ENCODE measurements at places on chromosomes 13 and 19. TPM values are rescaled to one million over a fixed set of nuclear protein-coding genes. Genes with fewer than 3 reads are reported as not detected.
A peak's percentile ranks its signal among the peaks of the same experiment; 100 is the strongest.

The ZNF555 gene
- 2.6 TPM for total RNA-seq

The ITGBL1 gene
- total RNA-seq, result not detected

The ZNF57 gene
- total RNA-seq, result 4.1 TPM

The KLHL1 gene
- total RNA-seq, result not detected

The SLC8A2 gene
- not detected for total RNA-seq

The LRRC8E gene
- not detected for total RNA-seq

The PSPN gene
- total RNA-seq, result 1.9 TPM

The DLEU7 gene
- not detected for total RNA-seq

The CACNG6 gene
- not detected for total RNA-seq

The MEIOSIN gene
- not detected for total RNA-seq

DNA sequence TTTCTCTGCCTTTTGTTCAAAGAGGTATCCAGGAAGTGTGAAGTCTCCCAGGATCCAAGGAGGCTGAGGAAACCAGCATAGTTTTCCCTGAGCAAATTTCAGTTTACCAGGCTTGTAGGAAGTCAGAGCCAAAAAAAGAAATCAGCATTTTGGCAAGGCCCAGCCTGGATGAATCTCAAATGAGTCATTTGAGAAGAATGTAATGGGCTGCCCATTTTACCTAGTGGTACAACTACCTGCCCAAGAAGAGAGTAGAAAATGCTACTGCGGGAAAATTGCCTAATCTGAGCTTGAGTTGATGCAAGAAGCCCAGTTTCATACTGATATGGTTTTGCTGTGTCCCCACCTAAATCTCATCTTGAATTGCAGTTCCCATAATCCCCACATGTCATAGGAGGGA, 284.1 kb upstream of the ZNF507 start:
- DNase-seq, result no peak
- H3K36me3 ChIP-seq, result no peaks in the 10 kb centered on the region
- H3K27me3 ChIP-seq, result no peaks in the 10 kb centered on the region
- H3K27ac ChIP-seq, result no peak overlapping the region
- H3K4me3 ChIP-seq, result no peak overlapping the region

DNA sequence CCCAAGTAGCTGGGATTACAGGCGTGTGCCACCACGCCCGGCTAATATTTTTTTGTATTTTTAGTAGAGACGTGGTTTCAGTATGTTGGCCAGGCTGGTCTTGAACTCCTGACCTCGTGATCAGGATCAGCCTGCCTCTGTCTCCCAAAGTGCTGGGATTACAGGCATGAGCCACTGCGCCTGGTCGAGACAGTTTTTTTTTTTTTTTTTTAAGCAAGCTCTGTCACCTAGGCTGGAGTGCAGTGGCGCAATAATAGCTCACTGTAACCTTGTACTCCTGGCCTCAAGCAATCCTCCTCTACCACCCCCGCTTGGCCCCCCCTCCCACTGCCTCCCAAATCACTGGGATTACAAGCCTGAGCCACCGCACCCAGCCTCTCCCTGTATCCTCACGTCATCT, 6.4 kb upstream of the MAP2K7 start:
- no peak for DNase-seq
- H3K27me3 ChIP-seq, result peaks cover 6% of the 10 kb centered on the region
- no peak overlapping the region for H3K27ac ChIP-seq
- H3K4me3 ChIP-seq, result no peak overlapping the region
- no peaks in the 10 kb centered on the region for H3K36me3 ChIP-seq
- no peaks in the 10 kb centered on the region for H3K4me1 ChIP-seq

- no peak overlapping the region for H3K4me3 ChIP-seq
- no peaks in the 10 kb centered on the region for H3K36me3 ChIP-seq
- no peak for DNase-seq
- H3K4me1 ChIP-seq, result no peaks in the 10 kb centered on the region
These were observed 409.3 kb downstream of the DIAPH3 start for GRCh38 chr13:59754411-59754810.

- no peak overlapping the region for H3K4me3 ChIP-seq
- no peaks in the 10 kb centered on the region for H3K36me3 ChIP-seq
- no peak for DNase-seq
- no peak overlapping the region for H3K27ac ChIP-seq
- peaks cover 29% of the 10 kb centered on the region for H3K27me3 ChIP-seq
These were observed 78.2 kb upstream of the GPR12 start for GRCh38 chr13:26838821-26839220.

- H3K36me3 ChIP-seq, result no peaks in the 10 kb centered on the region
- no peak overlapping the region for H3K27ac ChIP-seq
These were observed 494.6 kb downstream of the DCT start for GRCh38 chr13:93984876-93985275.

- H3K27ac ChIP-seq, result peak overlapping the region; percentile 19
- H3K27me3 ChIP-seq, result no peaks in the 10 kb centered on the region
- no peak for DNase-seq
- H3K36me3 ChIP-seq, result no peaks in the 10 kb centered on the region
- peaks cover 28% of the 10 kb centered on the region for H3K4me1 ChIP-seq
These were observed 99.9 kb downstream of the GNG7 start for GRCh38 chr19:2602391-2603181.

DNA sequence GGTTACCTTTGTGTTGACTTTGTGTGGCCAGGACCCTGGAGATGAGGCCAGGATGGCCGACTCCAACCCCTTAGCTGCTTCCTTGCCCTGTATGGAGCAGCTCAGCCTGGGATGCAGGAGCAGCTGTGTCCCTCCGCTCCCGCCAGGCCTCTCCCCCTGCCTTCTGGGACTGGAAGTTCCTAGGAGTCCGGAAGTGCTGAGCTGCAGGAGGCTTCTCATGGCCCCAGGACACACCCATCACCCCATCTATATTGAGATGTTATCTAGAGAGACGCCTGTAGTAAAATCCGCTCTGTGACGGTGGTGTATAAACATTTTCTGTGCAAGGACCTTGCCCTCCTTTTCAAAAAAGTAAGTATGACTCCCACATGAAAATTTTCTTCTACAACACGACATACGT, 27.0 kb downstream of the WTIP start:
- H3K4me1 ChIP-seq, result no peaks in the 10 kb centered on the region
- H3K27me3 ChIP-seq, result peaks cover 7% of the 10 kb centered on the region
- H3K4me3 ChIP-seq, result no peak overlapping the region

- no peaks in the 10 kb centered on the region for H3K36me3 ChIP-seq
- H3K4me1 ChIP-seq, result no peaks in the 10 kb centered on the region
- no peaks in the 10 kb centered on the region for H3K27me3 ChIP-seq
- no peak overlapping the region for H3K27ac ChIP-seq
- no peak for DNase-seq
These were observed 558.8 kb upstream of the KLHL1 start for GRCh38 chr13:70666883-70667556.

GRCh38 chr13:42720858-42721219, 60.5 kb upstream of the FAM216B start:
- peak overlapping the region; percentile 17 for H3K4me3 ChIP-seq
- DNase-seq, result no peak
- H3K27ac ChIP-seq, result no peak overlapping the region
- peaks cover 12% of the 10 kb centered on the region for H3K27me3 ChIP-seq
- H3K36me3 ChIP-seq, result no peaks in the 10 kb centered on the region

DNA sequence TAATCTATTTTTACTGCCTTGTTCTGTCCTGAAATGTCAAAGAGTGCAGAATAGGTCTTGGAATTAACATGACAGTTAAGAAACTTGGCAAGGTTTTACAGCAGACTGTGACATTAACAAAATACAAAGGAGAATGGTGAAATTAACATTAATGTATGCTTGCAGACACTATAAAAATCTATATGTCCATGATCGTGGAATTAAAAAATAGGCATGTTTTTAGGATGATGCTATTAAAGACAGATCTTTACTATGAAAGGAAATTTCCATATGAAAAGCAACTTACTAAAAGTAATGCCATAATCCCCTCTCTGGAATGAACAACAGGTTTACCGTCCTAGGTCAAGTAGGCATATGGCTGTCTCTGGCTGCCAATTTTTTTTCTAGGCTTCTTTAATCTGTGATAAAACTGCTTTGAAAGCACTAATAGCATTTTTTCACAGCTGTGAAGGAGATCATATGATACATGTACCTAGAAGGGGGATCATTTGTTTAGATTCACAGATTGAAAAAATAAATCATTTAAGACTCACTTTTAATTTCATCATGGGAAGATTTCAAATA, 291.5 kb downstream of the ZNF536 start:
- no peak for DNase-seq
- H3K4me3 ChIP-seq, result no peak overlapping the region
- peaks cover 3% of the 10 kb centered on the region for H3K4me1 ChIP-seq
- H3K36me3 ChIP-seq, result no peaks in the 10 kb centered on the region
- no peak overlapping the region for H3K27ac ChIP-seq

DNA sequence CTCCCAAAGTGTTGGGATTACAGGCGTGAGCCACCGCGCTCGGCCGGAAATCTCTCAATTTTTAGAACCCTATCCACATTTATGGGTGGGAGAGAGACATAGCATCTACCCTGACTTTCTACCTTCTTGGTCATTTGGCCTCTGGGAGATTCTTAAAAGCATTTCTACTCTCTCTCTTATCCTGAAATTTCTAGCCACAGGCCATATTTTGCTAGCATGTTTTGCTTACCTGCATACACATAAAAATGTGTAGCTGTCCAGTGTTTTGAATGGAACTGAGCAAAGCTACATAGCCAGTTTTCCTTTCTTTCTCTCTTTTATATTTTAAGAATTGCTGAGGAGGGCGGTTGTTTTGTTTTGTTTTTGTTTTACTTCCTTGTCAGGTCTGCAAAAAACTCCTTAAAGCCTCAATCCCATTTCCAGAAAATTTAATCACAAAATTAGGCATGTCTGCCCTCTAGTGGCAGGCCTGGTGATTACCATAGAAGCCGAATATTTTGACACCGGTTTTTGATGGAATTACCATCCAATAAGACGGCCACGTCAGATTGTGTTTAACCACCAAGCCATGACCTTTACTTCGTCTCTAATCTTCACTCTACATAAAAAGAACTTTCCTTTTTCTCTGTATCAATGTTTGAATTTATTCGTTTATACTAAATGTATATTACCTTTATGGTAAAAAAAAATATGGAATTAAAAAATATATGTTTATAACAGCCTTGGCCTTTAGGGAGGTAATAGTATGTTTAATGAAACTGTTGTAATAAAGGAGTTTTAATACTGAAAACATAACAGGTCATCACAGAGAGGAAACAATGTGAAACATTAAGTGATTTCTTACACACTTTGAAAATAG, 34.4 kb upstream of the OXGR1 start:
- no peak overlapping the region for H3K27ac ChIP-seq
- H3K36me3 ChIP-seq, result no peaks in the 10 kb centered on the region

DNA sequence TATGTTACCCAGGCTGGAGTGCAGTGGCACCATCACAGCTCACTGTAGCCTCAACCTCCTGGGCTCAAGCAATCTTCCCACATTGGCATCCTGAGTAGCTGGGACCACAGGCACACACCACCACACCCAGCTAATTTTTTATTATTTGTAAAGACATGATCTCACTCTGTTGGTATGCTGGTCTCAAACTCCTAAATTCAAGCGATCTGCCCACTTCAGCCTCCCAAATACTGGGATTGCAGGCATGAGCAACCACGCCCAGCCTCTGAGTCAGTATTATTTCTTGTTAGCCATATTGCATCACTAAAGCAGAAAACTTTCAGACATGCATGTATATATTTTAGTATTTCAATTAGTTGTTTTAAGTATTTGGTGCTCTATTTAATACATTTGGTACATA, 376.4 kb downstream of the GPC6 start:
- H3K36me3 ChIP-seq, result no peaks in the 10 kb centered on the region
- DNase-seq, result no peak
- H3K27ac ChIP-seq, result no peak overlapping the region
- no peaks in the 10 kb centered on the region for H3K27me3 ChIP-seq
- no peaks in the 10 kb centered on the region for H3K4me1 ChIP-seq

DNA sequence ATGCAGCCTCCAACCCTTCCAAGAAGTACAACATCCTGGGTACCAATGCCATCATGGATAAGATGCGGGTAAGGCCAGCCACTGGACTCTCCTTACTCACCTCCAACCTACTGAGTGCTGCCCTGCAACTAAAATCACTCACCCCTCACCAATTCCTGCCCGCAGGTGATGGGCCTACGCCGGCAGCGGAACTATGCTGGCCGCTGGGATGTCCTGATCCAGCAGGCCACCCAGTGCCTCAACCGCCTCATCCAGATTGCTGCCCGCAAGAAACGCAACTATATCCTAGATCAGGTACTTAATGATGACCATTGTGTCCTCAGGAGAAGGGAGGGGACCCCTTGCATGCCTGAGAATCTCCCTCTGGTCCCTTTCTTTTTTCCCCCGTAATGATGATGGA, 15.6 kb upstream of the CCDC97 start:
- H3K36me3 ChIP-seq, result peaks cover 35% of the 10 kb centered on the region
- DNase-seq, result no peak
- peaks cover 50% of the 10 kb centered on the region for H3K4me1 ChIP-seq
- no peaks in the 10 kb centered on the region for H3K27me3 ChIP-seq

DNA sequence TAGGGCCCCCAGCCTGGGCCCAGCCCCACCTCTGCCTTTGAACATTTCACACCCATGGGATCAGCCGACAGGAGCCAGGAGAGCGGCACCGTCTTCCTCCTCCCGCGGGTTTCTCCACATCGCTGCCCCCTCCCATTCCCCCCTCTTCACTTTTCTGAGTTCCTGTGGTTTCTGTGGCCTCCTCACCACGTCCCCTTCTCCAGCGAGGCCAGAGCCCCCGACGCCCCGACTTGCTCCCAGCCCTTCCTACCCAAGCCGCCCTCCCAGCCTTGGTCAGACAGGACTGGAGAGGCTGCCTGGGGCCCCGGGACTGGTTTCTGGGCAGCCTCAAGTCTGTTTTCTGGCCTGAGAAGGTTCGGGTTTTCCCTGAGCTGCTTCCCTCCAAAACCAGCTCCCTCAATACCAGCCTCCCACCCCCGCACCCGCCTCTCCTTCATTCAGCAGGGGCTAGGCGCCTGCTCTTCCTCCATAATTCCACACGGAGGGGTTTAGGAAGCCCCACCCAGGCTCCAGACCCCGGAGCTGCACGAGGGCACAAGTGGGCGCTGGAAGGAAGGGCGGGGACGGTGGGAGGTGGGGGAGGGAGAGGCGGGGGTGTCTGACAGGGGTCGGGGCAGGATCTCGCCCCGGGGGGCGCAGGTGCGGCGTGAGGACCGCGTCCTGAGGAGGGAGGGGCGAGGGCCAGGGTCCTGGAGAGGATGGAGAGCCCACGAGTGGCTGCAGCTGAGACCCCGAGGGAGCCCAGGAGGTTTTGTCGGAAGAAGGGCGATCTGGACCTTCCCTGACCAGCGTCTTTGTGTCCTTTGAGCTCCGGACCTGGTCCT, 4.0 kb upstream of the SIGLEC10 start:
- H3K4me1 ChIP-seq, result peaks cover 17% of the 10 kb centered on the region
- peaks cover 11% of the 10 kb centered on the region for H3K27me3 ChIP-seq
- no peaks in the 10 kb centered on the region for H3K36me3 ChIP-seq
- no peak overlapping the region for H3K27ac ChIP-seq
- no peak for DNase-seq

DNA sequence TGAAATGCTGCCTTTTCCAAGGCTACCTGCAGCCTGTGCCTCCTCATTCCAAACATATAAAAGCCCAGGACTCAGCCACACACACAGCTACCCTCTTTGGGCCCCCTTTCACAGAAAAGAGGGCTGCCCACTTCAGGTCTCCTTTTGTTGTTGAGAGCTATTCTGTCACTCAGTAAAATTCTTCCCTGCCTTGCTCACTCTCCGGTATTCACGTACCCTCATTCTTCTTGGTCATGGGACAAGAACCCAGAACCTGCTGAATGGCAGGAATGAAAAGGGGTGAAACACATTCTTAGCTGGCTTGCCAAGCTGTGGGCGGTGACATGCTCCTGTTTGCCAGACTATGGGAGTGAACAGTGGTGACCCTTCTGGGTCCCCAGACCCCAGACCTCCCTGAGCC, 338.0 kb upstream of the ATXN8OS start:
- H3K36me3 ChIP-seq, result no peaks in the 10 kb centered on the region
- no peak overlapping the region for H3K27ac ChIP-seq
- no peak for DNase-seq
